ENCODE measurements at places on chromosomes 2 and 18.

- DNase-seq: no peak
Observed at GRCh38 chr2:200397785-200398184, 91.3 kb downstream of the SPATS2L start.

DNA sequence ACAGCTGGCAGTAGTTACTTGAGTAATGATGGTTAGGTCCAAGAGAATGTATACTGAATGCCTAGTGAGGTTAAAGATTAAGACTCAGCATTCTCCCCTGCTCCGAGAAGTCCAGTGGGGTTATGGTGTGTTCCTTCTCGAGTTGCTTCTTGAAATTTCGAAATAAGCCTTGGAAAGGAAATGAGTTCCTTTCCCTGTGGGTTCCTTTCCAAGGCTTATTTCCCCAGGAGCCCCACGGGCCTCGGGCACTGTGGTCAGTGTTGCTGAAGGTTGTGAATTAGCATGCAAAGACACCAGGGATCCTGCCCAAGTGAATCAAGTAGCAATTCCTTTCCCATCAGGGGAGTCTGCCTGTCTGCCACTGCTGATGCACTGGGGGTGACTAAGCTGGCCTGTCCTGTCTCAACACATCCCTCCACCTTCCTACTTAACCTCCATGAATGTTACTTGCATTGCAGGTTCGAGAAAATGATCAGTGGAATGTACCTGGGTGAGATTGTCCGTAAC is 53.6 kb downstream of the HK2 start:
- DNase-seq: no peak

DNA sequence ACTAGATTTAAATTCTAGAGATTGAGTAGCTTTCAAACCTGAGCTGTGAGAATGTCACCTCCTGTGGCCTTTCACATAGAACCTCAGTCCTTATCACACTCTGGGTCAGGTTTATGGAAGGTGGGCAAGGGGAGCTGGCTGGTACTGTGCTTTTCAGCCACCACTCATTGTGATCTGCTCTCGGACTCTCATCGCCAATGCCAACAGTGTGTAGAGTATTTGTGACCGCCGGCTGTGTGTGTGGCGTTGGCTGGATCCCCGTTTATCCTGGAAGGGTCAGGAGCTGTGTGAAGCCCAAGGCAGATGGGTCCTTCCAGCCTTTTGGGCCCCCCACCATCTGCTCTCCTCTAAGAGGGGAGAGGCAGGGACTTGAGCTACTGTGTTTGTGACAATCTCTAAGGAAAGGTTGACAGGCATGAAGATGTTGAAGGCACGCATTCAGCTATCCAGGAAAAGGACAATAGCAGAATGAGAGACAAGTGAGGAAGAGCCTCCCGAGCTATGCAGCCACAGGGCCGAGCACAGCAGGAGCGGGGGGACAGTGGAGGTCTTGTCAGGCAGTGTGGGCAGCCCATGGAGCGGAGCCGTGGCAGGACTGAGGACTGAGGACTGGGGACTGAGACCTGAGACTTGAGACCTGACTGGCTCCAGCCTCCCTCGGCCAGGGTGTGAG is 107.1 kb upstream of the TPO start:
- DNase-seq: no peak

GRCh38 chr2:223601932-223602666 is at the start of gene SCG2:
Gene SCG2 (minus strand): TSS chr2:223602361. CDS start chr2:223599282, 3,079 bp downstream.
- DNase-seq: no peak

DNA sequence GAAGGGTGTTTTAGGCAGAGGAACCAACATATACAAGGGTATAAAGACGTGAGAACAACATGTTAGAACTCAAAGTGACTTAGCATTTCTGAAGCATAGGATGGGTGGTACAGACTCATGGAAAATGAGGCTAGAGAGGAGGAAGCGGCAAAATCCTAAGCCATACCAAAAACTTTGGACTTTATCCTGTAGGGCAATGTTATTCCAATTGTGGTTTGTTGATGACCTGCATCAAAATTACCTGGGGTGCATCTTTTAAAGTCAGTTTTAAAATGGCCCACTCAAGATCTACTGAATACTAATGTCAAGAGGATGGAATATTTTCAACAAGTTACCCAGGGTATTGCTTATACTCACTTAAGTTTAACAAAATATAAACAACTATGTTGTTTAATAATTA is 34.8 kb downstream of the RAPH1 start:
- DNase-seq: no peak

DNA sequence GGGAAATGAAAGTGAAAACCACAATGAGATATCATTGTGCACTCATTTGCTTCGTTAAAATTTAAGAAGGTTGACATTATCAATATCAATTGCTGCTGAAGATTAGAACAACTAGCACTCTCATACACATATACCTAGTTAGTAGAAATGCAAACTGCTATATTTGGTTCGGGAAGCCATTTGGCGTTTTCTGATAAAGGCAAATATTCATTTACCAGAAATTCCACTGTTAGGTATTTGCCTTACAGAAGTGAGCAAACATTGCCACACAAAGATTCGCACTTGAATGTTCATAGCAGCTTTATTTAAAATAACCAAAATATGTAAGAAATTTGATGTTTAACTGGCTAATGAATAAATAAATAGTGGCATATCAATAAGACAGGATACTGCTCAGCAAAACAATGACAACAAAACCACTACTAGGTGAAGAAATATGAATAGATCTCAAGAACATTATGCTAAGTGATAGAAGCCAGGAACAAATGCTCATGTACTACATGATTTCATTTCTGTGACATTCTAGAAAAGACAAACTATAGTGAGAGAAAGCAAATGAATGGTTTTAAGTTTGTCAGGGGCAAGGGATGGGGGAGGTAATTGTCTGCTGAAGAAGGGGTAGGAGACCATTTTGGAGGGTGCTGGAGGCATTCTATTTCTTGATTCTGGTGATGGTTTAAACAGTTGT is 387.8 kb downstream of the PTH2R start:
- no peak for DNase-seq

DNA sequence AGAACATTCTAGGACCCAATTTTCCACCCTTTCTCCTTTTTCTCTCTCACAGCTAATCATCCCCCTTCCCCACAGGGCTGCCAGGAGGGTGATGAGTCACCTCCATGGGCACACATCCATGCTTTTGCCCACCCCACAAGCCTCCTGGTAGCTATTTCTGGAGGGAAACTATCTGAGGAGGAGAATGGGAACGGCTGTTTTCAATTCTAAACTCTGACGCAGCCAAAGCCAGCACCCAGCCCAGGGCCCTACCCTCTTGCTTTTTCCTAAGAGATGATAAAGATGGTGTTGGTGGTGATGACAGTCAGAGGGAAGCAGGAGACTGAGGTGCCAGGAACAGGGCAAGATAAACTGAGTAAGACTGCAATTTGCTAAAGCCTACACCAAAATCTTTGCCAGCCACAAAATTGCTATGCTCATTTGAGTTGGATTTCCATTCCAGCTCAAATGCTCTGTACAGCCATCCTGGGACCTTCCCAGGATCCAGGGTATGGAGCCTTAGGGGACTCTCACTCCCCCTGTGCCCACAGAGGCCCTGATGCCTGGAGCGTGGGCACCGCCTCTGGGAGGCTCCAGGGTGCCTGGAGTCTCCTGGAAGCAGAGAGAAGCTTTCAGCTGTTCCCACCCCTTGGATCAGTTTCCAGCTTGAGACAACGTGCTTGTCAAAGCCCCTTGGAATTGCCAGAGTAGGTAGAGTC is 62.0 kb upstream of the FZD7 start:
- DNase-seq: no peak

All from activated CD8-positive, alpha-beta memory T cell treated with anti-CD3 and anti-CD28 coated beads for 1 hour (primary cell).